ENCODE measurements at places on chromosomes 7 and 10.
A peak's percentile ranks its signal among the peaks of the same experiment; 100 is the strongest.

DNA sequence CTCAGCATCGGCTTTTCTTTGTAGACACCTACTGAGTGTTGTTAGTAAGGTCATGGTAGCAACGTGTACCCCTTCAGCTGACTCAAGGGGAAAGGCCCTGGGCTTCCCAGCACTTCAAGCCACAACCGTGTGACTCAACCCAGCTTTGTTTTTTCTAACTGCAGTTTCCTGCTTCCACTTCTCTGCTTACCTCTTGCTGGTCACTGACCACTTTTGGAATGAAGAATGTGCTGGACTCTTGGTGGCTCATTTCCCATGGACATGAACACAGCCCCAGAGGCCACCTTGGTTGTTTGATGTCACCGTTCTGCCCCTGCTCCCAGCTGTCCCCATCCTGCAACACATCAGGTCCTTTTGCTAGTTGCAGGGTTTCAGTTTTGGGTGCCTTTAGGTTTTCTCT lies 69.5 kb upstream of the ZNF438 start:
- peak; percentile 31 for DNase-seq

DNA sequence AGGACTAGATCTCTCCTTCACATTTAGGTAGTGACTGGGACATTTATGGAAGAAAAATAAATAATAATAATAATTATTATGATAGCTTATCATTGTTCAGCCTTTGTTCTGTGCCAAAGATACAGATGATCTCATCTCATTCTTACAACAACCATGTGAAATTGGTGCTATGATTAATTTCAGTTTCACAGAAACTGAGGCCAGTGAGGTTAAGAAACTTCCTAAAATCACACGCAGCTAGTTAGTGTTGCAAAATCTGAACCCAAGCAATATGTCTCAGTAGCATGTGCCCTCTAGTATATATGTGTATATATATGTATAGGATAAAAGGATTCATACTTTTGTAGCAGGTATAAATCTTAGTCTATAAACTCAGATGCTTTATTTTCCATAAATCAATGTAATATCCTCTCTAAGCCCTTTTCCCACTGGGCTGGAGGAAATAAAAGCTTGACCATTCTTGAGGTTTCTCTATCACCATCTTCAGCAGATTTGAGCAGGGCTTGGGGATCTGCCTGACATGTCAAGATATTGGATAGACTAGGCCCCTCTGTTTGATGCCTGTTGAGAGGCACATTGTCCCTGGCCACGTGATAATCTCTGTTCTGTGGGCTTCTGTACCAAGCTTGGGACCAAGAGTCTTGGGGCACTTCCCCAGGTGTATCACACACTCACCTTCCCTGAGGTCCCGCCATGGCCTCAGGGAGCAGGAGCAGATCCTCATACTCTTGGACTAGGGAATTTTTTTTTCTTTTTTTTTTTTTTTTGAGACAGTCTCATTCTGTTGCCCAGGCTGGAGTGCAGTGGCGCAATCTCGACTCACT lies 172.6 kb upstream of the NRP1 start:
- no peak for DNase-seq

DNA sequence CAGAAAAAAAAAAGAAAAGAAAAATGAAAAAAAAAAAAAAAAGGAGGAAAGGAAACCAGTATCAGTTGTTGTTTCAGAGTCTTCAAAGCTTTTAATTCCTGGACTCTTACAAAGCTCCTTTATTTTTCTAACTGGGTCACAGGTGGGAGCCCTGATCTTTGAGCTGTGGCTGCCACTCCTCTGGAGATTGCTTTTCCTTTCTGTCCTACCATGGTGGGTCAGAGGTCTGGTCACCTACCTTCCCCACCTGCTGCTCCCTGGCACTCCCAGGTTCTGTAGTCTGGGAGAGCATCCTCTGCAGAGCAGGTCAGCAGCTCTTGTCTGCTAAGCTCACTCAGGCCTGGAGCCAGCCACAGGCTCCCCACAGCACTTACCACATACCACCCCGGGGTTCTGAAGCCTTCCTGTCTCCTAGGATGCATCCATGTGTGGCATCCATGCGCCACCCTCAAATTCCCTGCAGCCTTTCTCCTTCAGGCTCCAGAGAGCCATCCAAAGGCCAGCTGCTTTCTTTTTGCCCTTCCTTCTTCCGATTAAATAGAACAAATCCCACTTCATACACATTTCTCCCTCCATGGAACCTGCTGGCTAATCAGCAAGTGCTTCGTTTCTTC lies 73.2 kb upstream of the TPK1 start:
- DNase-seq = no peak

DNA sequence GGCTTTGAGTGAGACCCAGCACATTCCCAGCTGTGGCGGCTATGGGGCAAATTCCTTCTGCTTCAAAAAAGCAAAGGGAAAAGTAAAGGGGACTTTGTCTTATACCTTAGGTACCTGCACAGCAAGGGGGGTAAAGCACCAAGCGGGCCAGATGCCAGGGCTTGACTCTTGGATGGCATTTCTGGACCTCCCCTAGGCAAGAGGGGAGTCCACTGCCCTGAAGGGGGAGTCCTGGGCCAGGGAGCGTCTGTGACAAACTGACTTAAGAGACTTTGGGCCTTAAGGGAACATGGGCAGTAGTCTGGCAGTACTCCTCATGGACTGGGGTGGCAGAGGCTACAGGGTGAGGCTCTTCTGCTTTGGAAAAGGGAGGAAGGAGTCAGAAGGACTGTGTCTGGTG lies 16.1 kb upstream of the FOXI2 start:
- no peak for DNase-seq

DNA sequence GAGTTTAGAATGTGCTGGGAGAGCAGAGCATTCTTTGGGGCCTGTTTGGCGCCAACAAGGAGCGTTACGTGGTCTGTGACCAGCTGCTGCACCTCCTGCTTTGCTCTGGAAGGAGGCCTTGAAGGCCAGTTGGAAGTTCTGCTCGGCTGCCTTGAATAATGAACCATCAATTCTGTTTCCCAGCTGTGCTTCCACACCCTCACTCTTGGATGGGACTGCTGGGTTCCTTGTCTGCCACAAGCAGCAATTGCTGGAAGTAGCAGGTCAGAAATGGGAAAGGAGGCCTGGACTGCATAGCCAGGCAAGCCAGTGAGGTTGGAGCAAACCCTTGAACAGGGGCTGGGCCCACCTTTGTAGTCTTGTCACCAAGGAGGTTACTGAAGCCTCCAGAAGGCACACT lies 86.6 kb upstream of the INSYN2A start:
- no peak for DNase-seq

DNA sequence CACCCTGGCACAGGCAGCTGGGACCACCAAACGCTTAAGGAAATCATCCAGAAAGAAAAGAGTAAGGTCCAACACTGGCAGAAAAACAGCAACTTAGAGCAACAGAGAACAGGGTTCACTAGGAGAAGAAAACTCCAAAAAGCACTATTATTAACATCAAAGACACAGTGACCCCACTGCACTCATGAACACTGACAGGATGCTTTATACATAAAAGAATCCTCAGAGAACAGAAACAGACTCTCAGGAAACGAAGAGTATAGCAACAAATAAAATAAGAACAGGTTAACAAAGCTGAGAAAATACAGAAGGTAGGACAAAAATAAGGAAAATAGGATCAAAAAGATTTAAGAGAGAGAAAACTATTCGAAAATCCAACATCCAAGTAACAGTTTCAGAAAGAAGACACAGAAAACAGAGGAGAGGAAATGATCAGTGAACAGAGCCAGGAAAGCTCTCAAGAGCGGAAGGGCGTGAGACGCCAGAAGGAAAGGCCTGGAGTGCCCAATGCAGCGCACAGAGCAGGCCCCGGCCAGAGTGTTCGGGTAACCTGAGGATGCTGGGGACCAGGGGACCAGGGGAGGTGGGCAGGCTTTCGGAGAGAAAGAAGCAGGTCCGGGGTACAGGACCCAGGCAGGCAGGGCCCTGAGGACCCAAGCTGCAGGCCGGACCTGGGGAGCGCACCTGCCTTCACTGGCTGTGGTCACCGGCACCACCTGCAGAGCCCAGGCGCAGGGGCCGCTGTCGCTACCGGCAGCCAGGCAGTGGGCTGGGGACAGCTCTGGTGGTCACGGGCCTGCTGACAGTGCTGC lies 258.2 kb downstream of the MAD1L1 start:
- DNase-seq = no peak

DNA sequence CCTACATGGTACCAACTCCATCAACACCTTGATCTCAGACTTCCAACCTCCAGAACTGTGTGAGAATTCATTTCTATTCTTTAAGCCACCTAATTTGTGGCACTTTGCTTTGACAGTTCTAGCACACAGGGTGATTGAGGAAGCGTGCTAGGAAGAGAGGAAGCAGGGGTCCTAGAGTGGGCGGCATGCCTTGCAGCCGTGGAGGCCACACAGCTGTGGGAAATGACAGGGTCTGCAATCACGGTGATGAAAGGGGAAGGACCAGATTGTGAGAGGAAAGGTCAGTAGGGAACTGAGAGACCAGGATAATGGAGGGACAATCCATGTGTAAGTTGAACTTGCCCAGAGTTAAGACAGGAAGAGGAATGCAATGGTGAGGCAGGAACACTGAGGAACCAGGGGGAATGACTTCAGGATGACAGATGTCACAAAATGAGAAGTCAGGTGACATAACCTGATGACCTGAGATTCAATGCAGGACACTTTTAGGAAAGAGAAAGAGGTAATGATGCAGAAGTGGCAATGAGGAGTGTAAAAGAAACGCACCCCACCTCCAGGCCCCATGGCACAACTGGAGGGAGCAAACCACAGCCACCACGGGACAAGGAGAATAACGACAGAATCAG lies 87.3 kb upstream of the PIK3CG start:
- DNase-seq = no peak

DNA sequence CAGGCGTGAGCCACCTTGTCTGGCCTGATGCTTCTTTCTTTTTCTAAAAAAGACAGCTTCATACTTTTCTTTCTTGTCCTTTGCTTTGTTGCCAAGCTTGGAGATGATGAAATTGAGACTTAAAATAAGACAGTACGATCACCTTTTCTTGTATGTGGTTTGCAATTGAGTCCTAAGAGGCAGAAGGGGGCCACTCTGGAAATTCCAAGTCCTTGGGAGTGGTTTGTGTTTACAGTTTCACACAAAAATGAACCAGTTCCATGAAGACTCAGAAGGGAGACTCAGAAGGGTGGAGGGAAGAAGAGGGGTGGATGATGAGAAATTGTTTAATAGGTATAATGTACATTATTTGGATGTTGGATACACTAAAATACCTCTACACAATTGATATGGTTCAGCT lies 70.7 kb upstream of the TNS3 start:
- DNase-seq = no peak

DNA sequence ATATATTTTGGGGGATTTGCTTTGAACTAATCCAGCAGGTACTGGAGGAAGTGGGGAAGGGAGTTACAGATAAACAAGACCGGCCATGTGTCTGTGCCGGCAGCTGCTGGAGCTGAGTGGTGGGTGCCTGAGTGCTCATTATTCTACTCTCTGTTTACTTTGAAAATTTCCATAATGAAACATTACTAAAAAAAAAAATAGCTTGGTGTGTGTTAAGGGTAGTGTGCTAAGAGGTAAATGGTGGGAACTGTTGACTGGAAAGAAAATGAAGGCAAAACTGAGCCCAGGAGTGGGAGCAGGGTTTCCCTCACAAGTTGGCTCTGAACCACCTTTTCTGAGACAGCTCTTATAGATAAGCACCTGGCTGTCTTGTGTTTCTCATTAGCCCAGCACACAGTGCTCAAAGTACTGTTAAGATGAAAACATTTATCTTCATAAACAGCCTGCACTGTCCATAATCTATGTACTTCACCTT lies 50.6 kb downstream of the PARD3 start:
- no peak for DNase-seq

- DNase-seq = no peak
These were observed 1.4 kb downstream of the ZMIZ1 start for GRCh38 chr10:79070081-79070605.

DNA sequence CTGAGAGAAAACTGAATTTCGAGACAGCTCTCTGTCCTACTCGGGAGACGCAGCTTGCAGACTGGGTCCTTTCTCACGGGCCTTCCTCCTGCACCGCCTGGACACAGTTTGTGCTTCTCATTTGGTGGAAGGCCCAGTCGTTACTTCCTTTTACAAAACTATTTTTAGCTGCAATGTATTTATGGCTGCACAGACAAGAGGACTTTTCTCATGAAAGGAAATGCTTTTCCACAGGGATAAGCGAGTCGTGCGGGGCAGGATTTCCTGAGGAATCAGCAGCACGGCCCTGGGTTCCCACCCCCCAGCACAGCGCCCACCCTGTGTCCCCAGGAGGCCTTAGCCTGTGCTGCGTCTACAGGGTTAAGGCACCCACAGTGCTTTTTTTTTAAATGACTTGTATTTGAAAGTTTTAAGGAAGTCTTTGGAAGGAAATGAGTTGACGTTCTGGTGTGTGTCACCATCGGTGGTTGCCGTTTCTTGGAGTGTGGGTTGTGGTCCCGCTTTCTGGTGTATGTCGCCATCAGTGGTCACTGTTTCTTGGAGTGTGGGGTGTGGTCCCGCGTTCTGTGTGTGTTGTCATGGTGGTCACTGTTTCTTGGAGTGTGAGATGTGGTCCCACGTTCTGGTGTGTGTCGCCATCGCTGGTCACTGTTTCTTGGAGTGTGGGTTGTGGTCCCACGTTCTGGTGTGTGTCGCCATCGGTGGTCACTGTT lies 50.9 kb downstream of the INPP5A start:
- peak; percentile 41 for DNase-seq

GRCh38 chr7:2151801-2152612 lies 80.7 kb downstream of the MAD1L1 start:
- DNase-seq = no peak

GRCh38 chr7:51459809-51460208 lies 143.2 kb upstream of the COBL start:
- no peak for DNase-seq
